ENCODE measurements at places on chromosomes 2 and 18. TPM values are rescaled to one million over a fixed set of nuclear protein-coding genes. Genes with fewer than 3 reads are reported as not detected.

DNA sequence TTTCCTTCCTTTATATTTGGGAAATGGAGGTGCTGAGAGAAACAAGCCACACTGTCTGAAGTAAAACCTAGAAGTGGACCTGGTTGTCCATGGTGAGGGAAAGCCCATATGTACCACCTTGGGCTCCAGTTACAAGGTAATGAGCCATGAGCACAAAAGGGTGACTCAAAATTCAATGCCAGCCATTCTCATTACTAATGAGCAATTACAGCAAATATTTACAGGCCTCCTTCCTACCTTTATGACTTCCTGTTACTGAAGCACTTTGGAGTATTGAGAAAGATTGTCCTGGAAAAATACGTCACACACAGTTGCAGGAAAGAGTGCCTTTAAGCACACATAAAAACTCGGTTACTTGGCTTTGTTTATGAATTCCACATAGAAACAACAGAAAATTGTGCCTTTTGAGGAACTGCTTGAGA, 9.1 kb downstream of the EPAS1 start:
- DNase-seq = peak; percentile 40

The HOXD1 gene
- total RNA-seq = not detected

The PARD6G gene
- 0.23 TPM for total RNA-seq

DNA sequence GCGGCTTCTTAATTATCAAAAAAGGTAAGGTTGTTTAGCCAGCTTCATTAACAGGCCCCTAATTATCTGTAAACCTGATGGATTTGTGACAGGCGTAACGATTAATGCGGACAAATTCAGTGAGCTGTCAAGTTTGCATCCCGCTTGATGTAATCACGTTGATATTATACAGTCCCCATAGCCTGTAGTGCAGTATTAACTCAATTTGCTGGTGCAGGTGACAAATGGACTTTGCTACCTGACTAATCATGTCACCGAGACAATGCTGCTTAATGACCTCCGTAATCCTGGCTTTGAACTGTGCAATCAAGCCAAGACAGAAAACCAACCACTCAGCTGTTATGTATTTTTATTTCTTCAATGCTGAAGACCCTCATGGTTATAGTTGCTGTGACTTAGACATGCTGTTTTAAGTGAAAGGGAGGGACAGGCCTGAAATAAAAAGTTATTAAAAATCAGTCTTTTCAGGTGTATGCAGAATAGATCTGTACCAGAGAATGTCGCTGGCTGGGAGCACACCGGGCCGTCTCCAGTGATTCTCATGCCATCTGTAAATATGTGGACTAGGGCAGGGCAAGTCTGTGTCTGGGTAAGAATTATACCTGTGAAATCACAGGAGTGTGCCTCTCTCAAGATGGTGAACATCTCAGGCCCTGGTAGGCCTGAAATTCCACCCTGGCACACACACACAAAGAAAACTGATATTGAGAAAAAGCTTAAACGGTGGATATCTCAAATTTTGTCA, 4.3 kb downstream of the TSHZ1 start:
- no peak for DNase-seq

The SCN3A gene
- not detected for total RNA-seq

GRCh38 chr2:46647766-46648742, 168.7 kb downstream of the TMEM247 start:
- peak; percentile 87 for DNase-seq

The PDE1A gene
- 0.30 TPM for total RNA-seq

DNA sequence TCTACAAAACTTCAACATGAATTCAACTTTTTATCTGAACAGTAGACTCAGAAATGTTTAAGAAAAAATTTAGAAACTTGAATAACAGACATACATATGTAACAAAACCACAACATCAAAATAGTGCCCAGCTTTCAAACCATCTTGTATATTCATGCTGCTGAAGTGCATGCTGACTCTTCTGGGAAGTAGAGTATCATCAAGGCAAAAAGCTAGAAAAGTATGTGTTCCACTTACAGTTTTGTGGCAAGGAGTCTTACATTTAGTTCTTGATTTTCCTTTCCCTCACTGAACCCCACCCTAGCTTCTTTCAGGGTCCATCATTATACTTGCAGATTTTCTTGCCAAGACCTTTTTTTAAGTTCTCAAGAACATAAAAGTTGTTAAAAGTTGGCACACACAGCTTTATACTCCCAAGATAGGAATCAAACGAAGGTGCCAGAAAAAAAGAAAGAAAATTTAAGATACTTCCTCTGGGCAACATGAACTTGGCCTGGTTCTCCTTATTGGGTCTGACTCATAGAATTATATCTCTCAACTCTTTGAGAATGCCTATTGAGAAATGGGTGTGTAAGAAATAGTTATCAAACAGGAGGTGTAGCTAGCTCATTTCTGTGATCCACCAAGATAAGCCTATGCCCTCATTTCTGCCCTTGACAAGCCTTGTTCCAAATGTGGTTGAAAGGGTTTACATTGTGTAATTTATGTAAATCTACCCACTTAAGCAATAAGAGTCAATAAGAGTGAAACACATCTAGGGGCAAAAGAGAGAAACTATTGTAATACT, 667.6 kb upstream of the ACVR2A start:
- no peak for DNase-seq

DNA sequence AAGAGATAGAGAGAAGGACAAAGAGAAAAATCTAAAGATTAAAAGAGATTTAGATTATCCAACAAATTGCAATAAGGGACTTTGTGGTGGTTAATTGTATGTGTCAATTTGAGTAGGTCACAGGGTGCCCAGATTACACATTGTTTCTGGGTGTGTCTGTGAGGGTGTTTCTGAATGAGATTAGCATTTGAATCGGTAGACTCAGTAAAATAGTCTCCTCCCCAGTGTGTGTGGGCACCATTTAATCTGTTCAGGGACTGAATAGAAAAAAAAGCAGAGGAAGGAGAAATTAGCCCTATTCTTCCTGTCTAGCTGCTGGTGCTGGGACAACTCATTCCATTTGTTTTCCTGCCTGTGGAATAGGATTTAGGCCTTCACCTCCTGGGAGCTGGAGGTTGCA, 339.8 kb upstream of the EPHA4 start:
- DNase-seq = no peak

GRCh38 chr18:50311650-50312049, 24.2 kb upstream of the CXXC1 start:
- no peak for DNase-seq

The CXCR2 gene
- total RNA-seq = not detected

DNA sequence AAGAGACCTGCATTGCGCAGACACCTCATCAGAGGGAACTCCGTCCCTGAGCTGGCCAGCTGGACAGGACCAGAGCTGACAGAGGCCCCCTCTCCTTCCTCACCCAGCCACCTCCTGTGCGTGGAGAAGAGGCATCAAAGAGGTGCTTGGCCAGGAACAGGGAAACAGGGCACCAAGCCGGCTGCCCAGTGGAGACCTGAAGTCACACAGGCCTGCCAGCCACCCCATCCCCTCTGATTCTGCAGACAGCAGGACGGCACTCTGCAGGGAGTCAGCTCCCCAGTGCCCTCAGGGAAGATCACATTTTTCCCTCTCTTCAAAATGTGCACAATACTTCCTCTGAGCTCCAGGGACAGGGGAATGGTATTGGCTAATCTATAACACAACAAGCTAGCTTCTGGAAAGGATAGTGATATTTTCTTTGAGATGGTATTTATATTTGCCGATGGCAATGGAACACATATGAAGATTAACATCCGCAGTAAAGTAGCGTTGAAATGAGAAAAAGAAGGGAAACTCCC, 30.5 kb downstream of the SLC1A4 start:
- DNase-seq = no peak

The AFG3L2 gene
- total RNA-seq = 71.1 TPM

GRCh38 chr2:74206180-74206688, 7.8 kb downstream of the MTHFD2 start:
- DNase-seq = no peak

- DNase-seq = no peak
These were observed 74.2 kb downstream of the ZFP36L2 start for GRCh38 chr2:43152186-43152585.

GRCh38 chr18:49447810-49448745, 12.4 kb downstream of the DYM start:
- DNase-seq = peak; percentile 49

The MOGAT1 gene
- total RNA-seq = 0.35 TPM

GRCh38 chr2:3115301-3116042, 262.1 kb downstream of the EIPR1 start:
- DNase-seq = no peak

DNA sequence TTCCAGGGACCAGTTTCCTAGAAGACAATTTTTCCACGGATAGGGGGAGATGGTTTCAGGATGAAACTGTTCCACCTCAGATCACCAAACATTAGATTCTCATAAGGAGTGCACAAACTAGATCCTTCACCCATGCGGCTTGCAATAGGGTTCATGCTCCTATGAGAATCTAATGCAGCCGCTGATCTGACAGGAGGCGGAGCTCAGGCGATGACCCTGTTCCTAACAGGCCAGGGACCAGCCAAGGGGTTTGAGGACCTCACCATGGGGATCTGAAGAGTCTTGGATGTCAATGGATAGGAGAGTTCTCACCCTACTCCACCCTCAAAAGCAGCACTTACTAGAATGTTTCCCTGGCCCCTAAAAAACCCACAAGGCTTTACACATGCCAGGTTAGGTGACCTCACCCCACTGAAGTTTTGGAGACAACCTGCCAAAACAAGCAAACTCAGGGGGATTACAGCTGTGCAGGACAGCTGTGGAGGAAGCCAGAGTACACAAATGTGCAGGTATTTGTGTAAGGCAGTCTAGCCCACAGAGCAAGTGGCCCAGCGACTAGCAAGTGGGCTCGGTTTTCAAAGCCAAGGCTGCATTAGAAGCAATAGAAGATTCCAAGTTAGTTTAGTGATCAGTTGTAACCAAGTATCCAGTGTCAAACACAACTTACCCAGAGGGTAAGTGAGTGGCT, 3.9 kb downstream of the EVA1A start:
- peak; percentile 9 for DNase-seq

The PROM2 gene
- 147 TPM for total RNA-seq

The LONRF2 gene
- not detected for total RNA-seq

The HOXD8 gene
- total RNA-seq = 0.39 TPM

- no peak for DNase-seq
These were observed 1173.9 kb upstream of the TMEFF2 start for GRCh38 chr2:193368615-193369014.

GRCh38 chr2:152319822-152320570, 15.0 kb upstream of the FMNL2 start:
- no peak for DNase-seq

The TEKT4 gene
- total RNA-seq = 0.15 TPM

- DNase-seq = no peak
These were observed 101.8 kb downstream of the DAW1 start for GRCh38 chr2:227973241-227973640.

The CGREF1 gene
- 0.37 TPM for total RNA-seq

GRCh38 chr18:72086421-72086820, 457.7 kb downstream of the CBLN2 start:
- DNase-seq = peak; percentile 37

DNA sequence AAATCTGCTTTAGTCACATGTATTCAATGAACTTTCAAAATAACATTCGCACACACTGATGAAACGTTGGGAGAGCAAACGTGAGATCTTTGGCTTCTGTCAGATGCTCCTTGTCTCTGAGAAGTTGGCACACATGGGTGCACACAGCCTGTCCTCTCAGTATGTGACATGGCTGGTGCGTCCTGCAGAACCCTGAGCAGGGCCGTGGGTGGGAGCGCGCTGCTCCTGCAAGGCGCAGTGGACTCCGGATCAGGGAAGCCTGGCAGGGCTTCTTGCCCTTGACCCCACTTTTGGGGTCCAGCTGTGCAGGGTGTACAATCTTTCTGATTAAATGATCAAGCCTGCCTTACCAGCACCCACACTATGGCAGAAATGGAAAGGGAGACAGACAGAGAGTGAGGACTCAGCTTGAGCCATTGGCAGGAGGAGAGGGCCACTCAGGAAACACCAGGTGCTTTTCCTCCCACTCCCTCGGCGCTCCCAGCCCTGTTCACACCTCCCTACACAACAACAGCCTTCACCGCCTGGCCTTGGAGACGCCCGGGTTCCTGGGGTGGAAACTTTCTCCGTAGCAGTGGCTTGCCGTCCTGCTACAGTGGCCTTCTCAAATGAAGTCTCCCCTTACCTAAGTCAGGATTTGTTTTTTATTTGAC, 108.4 kb upstream of the SNTG2 start:
- DNase-seq = no peak

DNA sequence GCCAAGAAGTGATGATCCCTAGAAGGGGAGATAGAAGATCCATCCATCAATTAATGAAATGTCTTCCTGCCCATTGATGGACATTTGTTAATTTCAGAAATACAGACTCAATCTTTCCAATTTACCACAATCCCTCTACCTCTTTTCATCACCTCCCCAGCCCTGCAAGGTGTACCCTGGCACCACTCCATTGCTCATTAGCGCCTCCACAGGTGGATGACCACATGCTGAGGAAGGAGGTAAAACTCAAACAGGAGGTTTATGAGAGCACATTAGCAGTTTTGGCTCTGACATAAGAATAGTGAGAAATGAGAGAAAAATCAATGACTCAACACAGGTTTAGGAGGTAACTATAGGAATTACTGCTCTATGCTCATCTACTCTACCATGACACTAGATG, 208.0 kb downstream of the C1D start:
- DNase-seq = no peak

DNA sequence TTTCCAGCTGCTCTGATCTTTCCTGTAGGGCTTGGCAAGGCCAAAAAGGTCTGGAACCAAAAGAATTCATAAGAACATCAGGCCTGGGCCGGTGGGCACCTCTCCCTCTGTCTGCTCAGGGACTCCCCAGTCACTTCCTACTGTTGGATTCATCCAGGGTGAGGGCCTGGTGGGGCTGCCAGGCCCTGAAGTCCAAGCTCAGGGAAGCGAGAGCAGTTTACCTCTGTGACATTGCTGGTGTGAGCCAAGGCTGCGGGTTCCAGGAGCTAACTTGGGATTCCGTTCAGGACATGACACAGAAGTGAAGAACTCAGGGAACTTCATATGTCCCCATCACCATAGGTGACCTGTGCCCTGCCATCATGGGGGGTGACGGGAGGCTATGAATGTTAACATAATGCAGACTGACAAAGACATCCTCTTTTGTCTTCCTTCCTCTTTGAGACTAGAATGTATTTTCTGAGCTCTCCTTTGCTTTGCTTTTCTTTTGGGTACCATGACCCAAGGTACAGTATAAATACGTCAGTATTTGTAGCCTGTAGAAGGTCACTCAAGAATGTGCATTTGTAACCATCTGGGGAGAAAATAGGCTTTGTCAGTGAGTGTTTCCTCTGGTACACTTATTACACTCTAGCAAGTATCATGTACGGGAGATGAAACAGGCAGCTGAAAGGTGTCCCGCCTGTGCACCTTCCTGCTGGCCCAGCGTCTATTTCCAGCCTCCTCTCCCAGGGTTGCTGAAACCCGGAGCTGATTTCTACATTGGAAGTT, 130.5 kb upstream of the SLC1A4 start:
- DNase-seq = no peak

DNA sequence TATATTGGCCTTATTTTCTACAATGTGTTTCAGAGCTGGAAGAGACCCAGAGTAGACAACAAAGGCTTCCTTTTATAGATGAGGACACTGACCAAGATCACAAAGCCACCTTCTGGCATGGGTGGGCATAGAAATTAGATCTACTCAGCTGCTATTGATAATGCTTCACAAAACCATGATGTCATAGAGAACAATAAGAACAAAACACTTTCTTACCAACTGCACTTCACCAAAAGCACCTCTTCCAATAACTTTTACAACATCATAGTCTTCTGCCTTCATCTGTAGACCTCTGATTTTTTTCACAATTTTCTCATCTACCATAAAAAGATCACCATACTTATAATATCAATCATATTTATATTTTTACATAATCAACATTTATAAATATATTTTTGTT, 58.1 kb downstream of the ROCK2 start:
- DNase-seq = no peak

GRCh38 chr2:217418090-217418489, 558.2 kb upstream of the TNP1 start:
- DNase-seq = no peak

The AMER3 gene
- not detected for total RNA-seq

The ARHGEF33 gene
- total RNA-seq = 1.4 TPM

The SLC5A7 gene
- total RNA-seq = not detected

Measured in PC-9 (cell line).